Vagina (tissue), 2 donors: ENCODE measurements at places on chromosomes 4 and X.

DNA sequence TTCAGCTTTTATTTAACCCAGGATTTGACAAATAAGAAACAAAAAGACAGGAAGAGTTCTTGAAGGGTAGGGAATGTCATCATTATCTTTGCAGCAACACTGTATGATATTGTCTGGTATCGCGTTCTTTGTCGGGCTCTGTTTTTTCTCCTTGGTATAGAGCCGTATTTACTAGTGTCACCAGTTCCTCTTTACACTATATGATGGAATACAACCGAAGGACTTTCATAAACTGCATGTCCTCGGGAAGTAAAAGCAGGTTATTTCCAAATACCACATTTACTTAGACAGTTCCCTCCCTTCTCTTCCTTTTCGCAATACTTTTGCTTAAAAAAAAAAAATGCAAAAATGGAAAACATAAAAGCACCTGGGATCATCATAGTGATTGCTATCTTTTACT lies 96.6 kb upstream of the IL13RA1 start:
- no peaks in the 10 kb centered on the region for H3K27me3 ChIP-seq
- H3K36me3 ChIP-seq = no peaks in the 10 kb centered on the region
- H3K4me1 ChIP-seq = no peaks in the 10 kb centered on the region

GRCh38 chr4:165613581-165613980 lies 234.8 kb downstream of the CPE start:
- no peaks in the 10 kb centered on the region for H3K36me3 ChIP-seq
- no peaks in the 10 kb centered on the region for H3K4me1 ChIP-seq
- H3K4me3 ChIP-seq = no peak overlapping the region
- no peak for DNase-seq
- H3K27me3 ChIP-seq = no peaks in the 10 kb centered on the region

DNA sequence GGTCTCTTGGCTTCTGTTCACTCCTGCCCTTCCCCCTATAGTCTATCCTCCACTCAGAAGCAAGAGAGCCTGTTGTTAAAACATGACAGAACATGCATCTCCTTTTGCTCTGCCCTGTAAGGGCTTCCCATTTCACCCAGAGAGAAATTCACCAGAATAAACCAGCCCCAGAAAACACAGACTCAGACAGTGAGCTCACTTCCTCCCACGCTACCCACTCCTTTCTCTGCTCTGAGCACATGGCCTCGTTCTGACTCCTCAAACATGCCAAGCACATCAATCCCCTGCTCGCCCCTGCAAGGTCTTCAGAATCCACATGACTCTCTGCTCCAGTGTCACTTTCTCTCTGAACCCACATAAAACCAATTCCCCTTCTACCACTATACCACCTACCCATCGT lies 50.4 kb downstream of the MID1 start:
- H3K36me3 ChIP-seq = no peaks in the 10 kb centered on the region
- DNase-seq = no peak
- no peaks in the 10 kb centered on the region for H3K4me1 ChIP-seq
- no peaks in the 10 kb centered on the region for H3K27me3 ChIP-seq
- H3K4me3 ChIP-seq = no peak overlapping the region

GRCh38 chrX:142233400-142233799 lies 28.3 kb upstream of the MAGEC2 start:
- no peaks in the 10 kb centered on the region for H3K27me3 ChIP-seq
- no peak for DNase-seq
- H3K4me3 ChIP-seq = no peak overlapping the region
- no peaks in the 10 kb centered on the region for H3K4me1 ChIP-seq
- H3K27ac ChIP-seq = no peak overlapping the region
- no peaks in the 10 kb centered on the region for H3K36me3 ChIP-seq

DNA sequence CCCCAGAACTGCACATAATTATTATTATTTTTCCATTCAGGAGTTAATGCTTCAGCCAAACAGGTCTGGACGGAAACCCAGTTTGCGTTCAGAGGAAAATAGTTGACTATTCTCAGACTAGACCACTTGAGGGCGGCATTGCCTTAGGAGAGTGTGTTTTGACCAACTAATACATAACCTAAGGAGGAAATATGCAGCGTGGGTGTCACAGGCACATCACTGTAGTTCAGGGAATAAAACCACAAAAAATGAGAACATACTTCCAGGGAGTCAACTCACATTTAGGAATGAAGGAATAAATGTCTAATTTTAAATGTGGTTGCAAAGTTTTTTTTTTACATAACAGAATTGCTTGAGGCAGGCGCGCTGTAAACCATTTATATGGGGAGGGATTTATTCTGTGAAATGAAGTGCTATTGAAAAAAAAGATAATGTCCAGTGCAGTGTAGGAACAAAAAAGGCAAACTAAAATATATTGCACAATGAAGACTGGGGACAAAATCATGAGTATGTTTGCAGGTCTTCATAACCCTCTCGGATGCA lies 93.3 kb downstream of the SYNPO2 start:
- H3K27ac ChIP-seq = peak overlapping the region; percentile 21
- H3K36me3 ChIP-seq = no peaks in the 10 kb centered on the region
- no peak overlapping the region for H3K4me3 ChIP-seq
- no peaks in the 10 kb centered on the region for H3K27me3 ChIP-seq

DNA sequence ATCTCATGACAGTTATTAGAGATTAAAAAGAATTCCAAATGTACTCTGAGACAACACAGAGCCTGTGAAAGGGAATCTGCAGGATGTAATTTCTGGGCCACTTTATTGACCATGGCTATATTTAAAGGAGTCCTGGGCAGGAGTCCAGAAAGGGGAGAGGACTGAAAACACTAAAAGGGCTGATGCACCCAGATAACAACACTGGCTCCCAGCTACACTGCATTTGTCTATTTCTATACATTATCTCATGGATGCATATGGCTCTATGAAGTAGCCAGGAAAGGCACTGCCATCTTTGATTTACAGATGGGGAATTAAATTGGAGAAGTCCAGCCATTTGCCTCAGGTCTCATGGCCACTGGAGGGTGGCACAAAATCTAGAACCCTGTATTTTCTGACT lies 56.0 kb downstream of the MED28 start:
- no peak for DNase-seq
- no peak overlapping the region for H3K4me3 ChIP-seq
- no peaks in the 10 kb centered on the region for H3K27me3 ChIP-seq
- H3K4me1 ChIP-seq = no peaks in the 10 kb centered on the region

DNA sequence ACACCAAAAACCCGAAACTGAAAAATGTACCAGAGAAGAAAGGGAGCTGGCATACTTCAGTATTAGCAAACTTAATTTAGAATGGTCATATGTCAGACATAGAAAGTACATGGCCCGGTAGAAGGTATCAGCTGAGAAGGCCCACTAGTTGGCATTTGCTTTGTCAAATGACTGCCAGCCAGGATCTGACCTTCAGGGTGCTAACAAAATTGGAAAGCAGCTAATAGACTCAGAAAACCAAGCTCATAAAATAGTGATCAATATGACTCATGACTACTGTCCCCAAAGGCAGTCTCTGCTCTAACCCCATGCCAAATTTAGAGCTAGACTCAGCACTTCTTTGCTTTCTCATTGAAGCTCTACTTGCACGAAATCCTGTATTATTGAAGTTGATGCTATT lies 342.7 kb downstream of the PDGFC start:
- no peak for DNase-seq
- no peak overlapping the region for H3K4me3 ChIP-seq
- H3K27me3 ChIP-seq = no peaks in the 10 kb centered on the region
- H3K27ac ChIP-seq = no peak overlapping the region
- H3K36me3 ChIP-seq = no peaks in the 10 kb centered on the region

DNA sequence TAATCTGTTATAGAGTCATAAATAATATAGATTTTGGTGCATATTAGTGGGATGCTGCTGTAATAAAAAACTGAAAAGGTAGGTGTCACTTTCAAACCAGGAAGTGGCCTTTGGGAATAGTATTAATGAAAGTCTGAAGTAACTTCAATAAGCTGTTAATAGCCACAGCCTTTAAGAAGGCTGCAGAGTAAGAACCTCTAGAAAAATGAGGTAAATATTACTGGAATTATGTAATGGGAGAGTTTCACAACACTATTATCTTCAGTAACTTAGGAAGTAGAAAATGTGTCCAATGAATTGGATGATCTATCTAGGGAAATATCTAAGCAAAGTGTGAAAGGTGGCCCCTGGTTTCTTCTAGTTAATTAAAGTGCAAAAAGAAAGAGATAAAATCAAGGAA lies 104.7 kb downstream of the NCAPG start:
- H3K36me3 ChIP-seq = no peaks in the 10 kb centered on the region
- DNase-seq = no peak
- no peaks in the 10 kb centered on the region for H3K27me3 ChIP-seq
- H3K27ac ChIP-seq = no peak overlapping the region
- H3K4me1 ChIP-seq = no peaks in the 10 kb centered on the region

- H3K27me3 ChIP-seq = no peaks in the 10 kb centered on the region
- H3K4me1 ChIP-seq = no peaks in the 10 kb centered on the region
- no peaks in the 10 kb centered on the region for H3K36me3 ChIP-seq
- H3K4me3 ChIP-seq = no peak overlapping the region
- no peak for DNase-seq
Measured at GRCh38 chr4:28792917-28793597, 1927.1 kb upstream of the PCDH7 start.

GRCh38 chr4:98539741-98540140 lies 118.7 kb downstream of the TSPAN5 start:
- no peak overlapping the region for H3K27ac ChIP-seq
- no peak overlapping the region for H3K4me3 ChIP-seq
- no peak for DNase-seq
- no peaks in the 10 kb centered on the region for H3K4me1 ChIP-seq
- no peaks in the 10 kb centered on the region for H3K27me3 ChIP-seq

DNA sequence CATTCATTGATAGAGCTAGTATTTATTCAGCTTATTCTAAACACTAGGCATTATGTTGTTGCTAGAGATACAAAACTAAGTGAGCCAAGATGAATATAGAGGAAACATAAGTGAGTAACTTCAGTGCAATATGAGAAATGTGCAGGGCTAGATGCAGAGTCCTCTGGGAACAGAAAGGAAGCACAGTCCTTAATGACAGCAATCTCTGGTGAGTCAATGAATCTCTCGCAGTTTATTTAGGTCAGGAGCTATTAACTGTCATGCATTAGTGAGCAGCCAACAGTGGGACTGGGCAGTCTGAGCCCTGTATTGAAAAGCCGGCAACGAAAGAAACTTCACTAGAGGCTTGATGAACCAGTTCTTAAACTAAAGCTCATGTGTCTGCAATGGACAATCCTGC lies 598.1 kb upstream of the MAGEB2 start:
- H3K27me3 ChIP-seq = no peaks in the 10 kb centered on the region
- no peak overlapping the region for H3K27ac ChIP-seq

DNA sequence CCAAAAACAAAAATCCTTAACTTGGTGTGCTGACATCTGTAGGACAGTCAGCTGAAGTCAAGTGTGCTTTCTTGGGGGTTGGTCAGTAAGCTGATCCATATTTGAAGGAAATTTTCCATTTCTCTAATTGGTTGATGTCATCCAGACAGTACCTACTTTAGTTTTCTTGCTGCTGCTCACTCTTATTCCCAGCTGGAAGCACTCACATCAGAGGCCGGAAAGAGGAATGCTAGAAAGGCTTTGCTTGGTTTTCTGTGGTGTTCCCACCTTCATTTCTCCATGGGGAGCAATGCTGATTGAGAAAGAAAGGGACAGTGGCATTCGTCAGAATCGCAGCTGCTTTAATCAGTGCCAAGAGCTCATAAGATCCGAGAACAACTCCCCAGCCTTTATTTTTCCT lies 227.0 kb downstream of the C4orf33 start:
- no peaks in the 10 kb centered on the region for H3K36me3 ChIP-seq
- no peak overlapping the region for H3K27ac ChIP-seq
- no peak overlapping the region for H3K4me3 ChIP-seq
- H3K4me1 ChIP-seq = no peaks in the 10 kb centered on the region
- no peak for DNase-seq

GRCh38 chrX:150365990-150366911 lies 3.1 kb downstream of the MAMLD1 start:
- H3K36me3 ChIP-seq = no peaks in the 10 kb centered on the region
- H3K27ac ChIP-seq = peak overlapping the region; percentile 92
- no peaks in the 10 kb centered on the region for H3K27me3 ChIP-seq
- peak overlapping the region; percentile 52 for H3K4me3 ChIP-seq

DNA sequence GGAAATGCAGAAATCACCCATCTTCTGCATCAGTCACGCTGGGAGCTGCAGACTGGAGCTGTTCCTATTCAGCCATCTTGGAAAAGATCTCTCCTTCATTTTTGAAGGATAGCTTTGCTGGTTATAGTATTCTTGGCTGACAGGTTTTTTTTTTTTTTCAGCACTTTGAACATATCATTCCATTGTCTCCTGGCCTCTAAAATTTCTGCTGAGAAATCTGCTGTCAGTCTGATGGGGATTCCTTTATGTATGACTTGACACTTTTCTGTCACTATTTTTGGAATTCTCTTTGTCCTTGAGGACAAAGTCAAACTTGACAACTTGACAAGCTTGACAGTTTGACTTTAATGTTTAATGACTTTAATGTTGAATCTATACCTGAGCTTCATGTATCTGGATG lies 16.8 kb downstream of the HPGDS start:
- H3K27ac ChIP-seq = no peak overlapping the region
- no peaks in the 10 kb centered on the region for H3K4me1 ChIP-seq
- H3K36me3 ChIP-seq = no peaks in the 10 kb centered on the region
- H3K27me3 ChIP-seq = no peaks in the 10 kb centered on the region

GRCh38 chrX:63754136-63754859 lies 30.7 kb downstream of the ARHGEF9 start:
- no peaks in the 10 kb centered on the region for H3K27me3 ChIP-seq
- peak overlapping the region; percentile 88 for H3K27ac ChIP-seq
- H3K4me1 ChIP-seq = peaks cover 13% of the 10 kb centered on the region
- DNase-seq = no peak
- peak overlapping the region; percentile 60 for H3K4me3 ChIP-seq

DNA sequence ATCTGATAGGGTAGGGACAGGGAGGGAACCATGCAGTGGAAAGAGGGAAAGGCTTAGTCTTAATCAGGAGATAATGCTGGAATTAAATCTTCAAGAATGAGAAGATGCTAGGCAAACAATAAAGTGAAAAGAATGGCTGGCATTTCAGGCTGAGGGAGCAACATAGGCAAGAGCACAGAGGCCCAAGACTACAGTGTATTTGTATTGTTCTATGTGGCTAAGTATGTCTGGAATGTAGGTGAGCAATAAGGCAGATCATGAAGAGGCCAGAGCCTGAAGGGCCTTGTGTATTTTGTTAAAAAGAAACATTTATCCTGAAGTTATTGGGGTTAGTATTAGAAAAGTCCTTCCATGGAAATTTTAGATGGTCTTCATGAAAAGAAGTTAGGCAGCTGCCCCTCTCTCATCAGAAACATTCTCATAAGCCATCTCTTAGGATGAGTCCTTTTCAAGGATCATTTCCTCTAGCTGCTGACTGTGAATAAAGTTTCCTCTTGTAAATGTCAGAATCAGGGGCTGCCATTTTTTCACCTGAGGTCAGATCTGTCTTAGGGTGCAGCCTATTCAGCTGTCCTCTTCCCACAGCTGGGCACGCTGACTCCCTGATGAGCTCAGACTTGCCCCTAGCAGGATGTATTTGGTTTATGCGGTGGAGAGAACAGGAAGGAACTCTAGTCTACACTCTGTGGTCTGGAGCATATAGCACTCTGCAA lies 46.3 kb downstream of the ATP10D start:
- no peaks in the 10 kb centered on the region for H3K27me3 ChIP-seq
- no peak overlapping the region for H3K4me3 ChIP-seq
- H3K4me1 ChIP-seq = peaks cover 28% of the 10 kb centered on the region
- DNase-seq = no peak
- peak overlapping the region; percentile 13 for H3K27ac ChIP-seq
- H3K36me3 ChIP-seq = no peaks in the 10 kb centered on the region

GRCh38 chrX:85244450-85245211 lies 840 bp downstream of the ZNF711 start:
- no peaks in the 10 kb centered on the region for H3K36me3 ChIP-seq
- no peaks in the 10 kb centered on the region for H3K27me3 ChIP-seq
- H3K4me3 ChIP-seq = peak overlapping the region; percentile 54
- no peak for DNase-seq
- no peaks in the 10 kb centered on the region for H3K4me1 ChIP-seq

- H3K4me3 ChIP-seq = no peak overlapping the region
- no peaks in the 10 kb centered on the region for H3K36me3 ChIP-seq
- no peak for DNase-seq
- no peaks in the 10 kb centered on the region for H3K27me3 ChIP-seq
- H3K4me1 ChIP-seq = no peaks in the 10 kb centered on the region
Measured at GRCh38 chr4:72767618-72768302, 198.7 kb upstream of the ADAMTS3 start.
